Muscle of leg (tissue), 16 donors: ENCODE measurements at places on chromosomes 4 and X. TPM values are rescaled to one million over a fixed set of nuclear protein-coding genes. Genes with fewer than 3 reads are reported as not detected.

Gene BEX2
- total RNA-seq = 35.5 TPM

Gene TLR1
- total RNA-seq = 4.7 TPM

Gene AWAT2
- not detected for total RNA-seq

Gene FAM184B
- total RNA-seq = 5.1 TPM

Gene SPATA4
- 0.13 TPM for total RNA-seq

Gene CT55
- 0.27 TPM for total RNA-seq

Gene ARHGAP24
- 66.1 TPM for total RNA-seq

Gene GJB1
- total RNA-seq = 0.04 TPM

Gene ITGB1BP2
- 140 TPM for total RNA-seq

- DNase-seq = no peak
These were observed 153.2 kb downstream of the KLF8 start for GRCh38 chrX:56385336-56385735.

DNA sequence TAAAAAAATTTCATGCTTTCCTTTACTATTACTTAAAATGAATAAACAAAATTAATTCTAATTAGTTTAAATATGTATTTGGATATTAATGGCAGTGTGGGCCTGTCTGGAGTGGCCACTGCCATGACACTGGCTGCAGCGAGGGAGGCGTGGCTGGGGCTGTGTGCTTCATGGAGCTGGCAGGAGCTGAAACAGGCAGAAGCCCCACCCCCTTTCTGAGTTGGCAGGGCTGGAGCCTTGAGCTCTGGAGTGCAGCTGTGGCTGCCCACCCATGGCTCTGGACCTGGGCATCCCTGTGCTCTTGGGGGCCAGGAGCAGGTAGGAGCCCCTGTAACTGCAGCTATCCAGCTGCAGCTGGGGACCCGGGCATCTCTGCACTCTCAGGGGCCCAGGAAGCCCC is 8.2 kb upstream of the HSD17B11 start:
- DNase-seq = no peak

DNA sequence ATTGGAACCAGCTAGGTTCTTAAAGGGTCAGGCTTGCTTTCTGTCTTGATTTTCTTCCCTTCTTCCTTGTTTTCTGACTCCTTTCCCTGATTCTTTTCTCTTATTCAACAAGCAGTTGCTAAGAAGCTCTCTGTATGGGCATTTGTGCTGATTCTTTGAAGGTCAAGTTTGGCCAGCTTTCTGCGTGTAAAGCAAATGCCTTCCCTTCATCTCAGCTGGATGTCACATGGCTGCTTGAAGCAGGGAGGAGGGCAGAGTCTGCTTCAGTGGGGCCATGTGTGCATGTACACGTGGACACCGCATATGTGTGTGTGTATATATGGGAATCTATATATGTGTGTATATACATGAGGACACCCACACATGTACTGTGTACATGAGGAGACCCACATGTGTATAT is 139.9 kb upstream of the ATP6AP2 start:
- DNase-seq = no peak

DNA sequence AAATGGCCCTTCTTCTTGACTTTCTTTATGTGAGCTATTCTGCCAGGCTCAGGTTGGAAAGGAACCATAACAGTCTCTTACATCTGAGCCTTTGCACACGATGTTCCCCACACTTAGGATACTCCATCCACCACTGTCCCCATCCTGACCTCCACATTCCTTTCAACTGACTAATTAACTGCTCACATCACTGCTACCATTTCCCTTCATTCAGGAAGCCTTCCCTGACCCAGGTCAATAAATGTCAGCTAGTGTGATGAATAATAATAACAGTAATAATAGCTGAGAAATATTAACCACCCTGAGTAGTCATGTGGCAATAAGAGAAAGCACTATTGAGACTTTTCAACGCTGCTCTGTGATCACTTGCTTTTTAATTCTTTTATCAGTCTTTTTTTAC is 291.7 kb downstream of the KCNIP4 start:
- DNase-seq = peak; percentile 4

DNA sequence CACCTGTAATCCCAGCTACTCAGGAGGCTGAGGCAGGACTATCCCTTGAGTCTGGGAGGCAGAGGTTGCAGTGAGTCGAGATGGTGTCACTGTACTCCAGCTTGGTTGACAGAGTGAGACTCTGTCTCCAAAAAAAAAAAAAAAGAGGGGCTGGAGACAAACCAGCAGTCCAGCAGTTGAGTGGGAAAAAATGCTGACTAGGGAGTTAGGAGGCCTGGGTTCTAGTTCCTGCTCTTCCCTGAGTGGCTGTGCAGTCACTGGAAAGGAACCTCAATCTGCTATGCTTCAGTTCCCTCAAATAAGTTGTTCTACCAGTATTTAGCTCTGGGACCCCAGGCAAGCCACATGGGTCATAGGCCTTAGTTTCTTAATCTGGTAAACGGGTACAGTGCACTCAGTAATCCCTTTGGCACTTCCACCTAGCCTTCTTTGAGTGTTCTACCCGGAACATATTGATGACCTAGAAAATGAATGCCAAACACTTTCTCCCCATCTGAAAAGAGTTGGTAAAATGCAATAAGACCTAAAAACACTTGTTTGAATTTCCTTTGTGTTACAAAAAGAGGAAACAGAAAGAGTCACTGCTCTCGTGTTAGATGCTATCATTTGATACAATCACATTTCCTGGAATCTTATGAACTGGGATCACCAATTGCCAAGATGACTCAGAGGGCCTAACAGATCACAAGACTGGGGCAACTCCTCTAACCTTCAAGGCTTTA is 99.3 kb upstream of the EGFL6 start:
- no peak for DNase-seq

DNA sequence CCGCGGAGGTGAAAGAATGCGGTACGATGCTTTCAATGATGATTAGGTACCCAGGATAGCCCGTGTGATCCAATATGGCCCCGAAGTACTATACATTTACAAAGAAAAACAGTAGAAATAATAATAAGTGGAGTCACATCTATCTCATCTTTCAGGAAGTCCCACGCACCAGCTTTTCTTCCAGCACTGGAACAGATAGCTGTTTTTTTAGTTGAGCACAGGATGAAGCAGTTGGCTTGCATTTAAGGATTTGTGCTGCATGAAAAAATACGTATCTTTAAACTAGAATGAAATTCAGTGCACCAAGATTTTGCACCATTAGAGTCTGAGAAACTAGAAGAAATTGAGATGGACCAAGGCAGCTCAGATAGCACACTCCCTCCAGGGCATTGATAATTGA is 44.1 kb downstream of the SMIM20 start:
- peak; percentile 50 for DNase-seq

DNA sequence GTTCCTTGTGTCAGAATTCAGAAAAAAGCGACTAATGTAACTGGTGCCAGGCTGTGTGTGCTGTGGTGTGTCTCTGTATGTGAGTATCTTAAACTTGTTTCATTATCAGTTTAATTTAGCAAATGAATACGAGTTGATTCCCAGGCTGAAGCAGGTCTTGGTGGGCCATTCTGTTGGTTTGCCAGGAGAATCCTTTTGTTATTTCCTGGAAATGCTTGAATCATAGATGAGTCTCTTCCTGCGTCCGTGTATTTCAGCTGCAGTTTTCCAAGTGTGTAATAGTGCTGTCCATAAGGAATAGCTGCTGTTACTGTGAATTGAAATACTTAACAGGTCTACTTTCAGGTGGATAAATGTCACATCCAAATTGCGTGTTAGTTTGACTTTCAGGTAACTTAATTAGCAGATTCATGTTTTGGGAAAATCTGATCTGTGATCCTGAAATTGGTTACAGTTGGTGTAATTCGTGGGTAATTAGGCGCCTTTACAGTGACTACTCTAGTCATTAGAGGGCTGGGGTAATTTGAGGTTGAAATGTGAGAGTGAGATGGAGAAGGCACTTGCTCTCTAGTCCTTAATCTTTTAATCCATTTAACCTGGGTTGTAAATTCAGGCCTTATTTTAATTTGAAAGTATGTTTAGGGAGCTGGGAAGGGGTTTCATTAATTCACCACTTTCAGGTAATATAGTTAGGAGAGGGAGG is 23.8 kb downstream of the TMEM131L start:
- peak; percentile 45 for DNase-seq

GRCh38 chr4:91345632-91346031 is 958.1 kb upstream of the GRID2 start:
- DNase-seq = no peak

DNA sequence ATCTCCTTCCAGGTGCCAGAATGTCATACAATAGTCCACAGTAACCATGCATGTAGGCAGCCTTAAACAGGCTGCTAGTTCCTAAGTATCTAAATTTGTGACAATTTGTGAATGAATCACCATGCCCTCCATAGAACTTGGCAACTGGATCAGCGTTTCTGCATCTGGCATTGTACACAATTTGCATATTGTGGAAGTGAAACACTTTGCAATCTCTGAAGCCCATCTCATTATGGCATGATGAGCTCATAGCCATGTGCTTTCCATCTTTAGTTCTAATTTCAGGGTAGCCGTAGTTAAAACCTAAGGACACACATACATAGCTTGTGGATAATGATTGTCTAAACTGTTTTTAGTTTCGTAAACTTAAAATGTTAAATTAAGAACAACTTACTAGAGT is 573.6 kb downstream of the PPP4R3C start:
- no peak for DNase-seq

DNA sequence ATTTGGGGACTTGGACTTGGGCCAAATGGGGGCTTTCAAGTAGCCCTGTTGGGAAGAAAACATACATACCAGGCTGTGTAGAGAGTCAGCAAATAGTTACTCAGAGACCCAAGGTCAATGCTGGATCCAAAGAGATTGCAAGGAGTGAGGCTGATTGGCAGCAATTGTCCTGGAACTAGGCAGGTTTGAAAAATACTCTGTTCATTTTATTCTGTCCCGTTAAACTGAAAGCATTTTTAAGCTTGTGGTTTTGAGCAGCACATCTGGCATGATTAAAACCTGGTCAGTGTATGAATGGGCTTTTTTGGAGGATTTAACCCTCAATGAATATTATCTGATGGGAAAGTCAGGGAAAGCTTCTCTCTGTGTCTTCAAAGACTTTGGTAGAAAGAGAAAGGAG is 294.3 kb upstream of the BOD1L1 start:
- no peak for DNase-seq

GRCh38 chr4:163042306-163042705 is 124.4 kb downstream of the NAF1 start:
- DNase-seq = no peak

- DNase-seq = no peak
These were observed 11.6 kb upstream of the YIPF6 start for GRCh38 chrX:68487254-68487653.

GRCh38 chrX:23749576-23749975 is 6.5 kb upstream of the ACOT9 start:
- DNase-seq = no peak

GRCh38 chr4:107721436-107722100 is 1.5 kb upstream of the PAPSS1 start:
- DNase-seq = peak; percentile 48

GRCh38 chrX:6856471-6856870 is 291.0 kb upstream of the STS start:
- DNase-seq = no peak

DNA sequence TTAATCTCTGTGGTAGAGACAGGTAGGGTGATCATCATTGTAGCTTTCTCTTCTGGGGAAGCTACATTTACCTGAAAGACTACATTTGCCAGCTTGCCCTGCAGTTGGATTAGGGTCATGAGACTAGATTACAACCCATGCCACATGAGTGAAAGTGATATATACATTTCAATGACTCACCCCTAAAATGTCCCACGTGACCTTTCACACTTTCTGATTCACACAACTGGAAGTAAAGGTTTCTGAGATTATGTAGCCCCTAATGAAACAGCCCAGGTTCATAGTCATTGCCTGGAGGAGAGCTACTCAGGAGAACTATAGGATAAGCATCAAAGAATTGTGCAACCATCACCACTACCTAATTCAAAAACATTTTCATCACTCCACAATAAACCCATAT is 17.8 kb downstream of the PDCL2 start:
- no peak for DNase-seq

DNA sequence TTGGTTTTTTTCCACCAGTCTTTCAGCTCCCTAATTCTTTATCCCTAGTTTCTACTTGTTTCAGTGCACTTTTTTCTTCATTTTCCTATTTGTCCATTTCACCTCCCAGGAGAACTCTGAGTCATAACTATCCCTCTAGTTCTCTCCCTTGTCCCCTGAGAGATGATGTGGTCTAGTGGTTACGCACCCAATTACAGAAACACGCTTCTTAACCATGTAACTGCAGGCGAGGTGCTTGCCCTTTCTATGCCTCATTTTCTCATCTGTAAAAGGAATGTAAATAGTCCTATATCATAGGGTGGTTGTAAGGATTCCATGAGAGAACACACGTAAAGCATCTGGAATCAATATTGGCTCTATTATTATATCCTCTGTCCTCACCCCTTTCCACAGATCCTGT is 8.8 kb upstream of the GRPR start:
- peak; percentile 71 for DNase-seq

GRCh38 chr4:98873059-98873458 is 55.9 kb downstream of the EIF4E start:
- no peak for DNase-seq

DNA sequence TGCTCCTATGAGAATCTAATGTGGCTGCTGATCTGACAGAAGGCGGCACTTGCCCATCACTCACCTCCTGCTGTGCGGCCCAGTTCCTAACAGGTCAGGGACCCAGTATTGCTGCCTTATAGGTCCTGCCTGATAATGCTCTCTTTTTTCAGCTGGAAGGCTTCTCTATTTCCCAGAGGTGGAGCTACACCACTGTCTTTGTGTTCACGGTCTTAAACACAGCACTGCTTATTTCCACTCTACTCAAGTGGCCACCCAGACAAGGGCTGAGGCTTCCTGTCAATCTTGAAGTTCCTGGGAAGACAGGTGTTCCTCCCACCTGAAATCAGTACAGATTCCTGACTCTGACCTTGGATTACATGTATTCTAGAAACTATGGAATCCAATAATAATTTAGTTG is 270.6 kb downstream of the NR3C2 start:
- DNase-seq = no peak

DNA sequence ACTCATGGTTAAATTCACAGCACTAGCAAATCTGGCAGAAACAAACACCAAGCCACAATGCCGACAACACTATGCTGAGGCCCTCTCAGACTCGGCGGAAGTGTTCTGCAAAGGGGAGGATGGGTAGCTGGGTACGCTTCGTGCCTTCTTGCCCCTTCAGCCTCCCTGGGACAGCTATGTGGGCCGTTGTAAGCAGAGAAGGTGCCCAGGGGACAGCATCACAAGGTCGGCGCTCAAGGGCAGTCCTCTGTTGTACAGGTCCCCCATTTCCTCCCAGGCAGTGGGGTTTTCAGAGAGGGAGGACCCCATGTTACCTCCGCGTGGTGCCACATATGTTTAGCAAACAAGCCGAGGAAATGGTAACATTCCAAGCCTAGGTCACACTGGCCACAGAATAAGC is 173.6 kb downstream of the AFAP1 start:
- no peak for DNase-seq

DNA sequence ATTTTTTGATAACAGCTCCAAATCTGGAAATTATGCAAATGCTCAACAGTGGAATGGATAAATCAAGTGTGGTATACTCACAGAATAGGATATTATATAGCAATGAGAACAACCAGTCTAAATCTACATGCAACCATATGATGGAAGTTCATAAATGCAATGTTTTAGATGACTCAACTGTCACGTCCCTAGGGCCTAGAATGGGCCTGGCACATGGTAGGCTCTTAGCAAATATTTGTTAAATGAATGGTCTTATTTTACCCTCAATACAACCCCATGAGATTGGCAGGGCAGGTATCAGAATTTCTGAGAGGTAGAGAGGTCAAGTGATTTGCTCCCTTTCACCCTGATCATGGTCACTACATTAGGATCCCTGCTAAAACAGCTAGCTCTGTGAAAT is 14.6 kb upstream of the NKX3-2 start:
- DNase-seq = no peak
